Activated naive CD8-positive, alpha-beta T cell treated with anti-CD3 and anti-CD28 coated beads, Interleukin-2, amount 50 U/mL, for 24 hours (primary cell): ENCODE measurements at places on chromosomes 7 and 10.

DNA sequence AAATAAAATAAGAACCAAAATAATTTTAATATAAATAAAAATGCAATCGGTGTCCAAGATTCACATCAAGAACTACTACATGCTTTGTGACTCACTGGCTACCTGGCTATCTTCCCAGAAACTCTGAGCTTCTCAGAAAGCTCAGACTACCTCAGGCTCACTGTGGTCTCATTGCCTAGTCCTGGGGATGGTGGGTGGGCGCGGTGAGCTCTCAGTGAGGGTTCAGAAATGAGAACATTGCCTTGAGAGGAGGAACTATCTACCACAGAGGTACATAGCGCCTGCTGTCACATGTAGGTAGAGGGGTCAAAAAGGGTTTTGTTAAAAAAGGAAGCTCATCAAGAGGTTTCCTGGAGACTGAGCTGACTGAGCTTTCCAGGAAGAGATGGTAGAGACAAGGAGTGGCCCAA lies 108.0 kb downstream of the WDFY4 start:
- no peak for DNase-seq

DNA sequence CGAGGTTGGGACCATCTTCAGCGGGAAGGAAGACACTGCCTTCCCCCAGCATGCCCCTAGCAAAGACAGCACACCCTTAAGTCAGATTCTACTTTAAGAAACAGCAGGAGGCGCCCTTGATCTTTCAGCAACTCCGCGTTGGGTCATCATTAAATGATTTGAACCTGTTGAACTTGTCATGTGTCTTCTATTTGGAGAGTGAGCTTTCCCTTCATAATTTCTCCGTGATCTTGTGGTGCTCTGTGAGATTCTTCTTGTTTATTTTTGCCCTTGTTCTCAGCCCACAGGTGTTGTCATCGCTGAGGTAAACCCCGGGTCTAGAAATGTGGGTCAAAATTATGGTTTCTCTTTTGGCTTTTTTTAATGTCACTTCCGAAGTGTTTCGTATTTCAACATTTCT lies 49.5 kb upstream of the PITRM1 start:
- no peak for DNase-seq

GRCh38 chr10:29041616-29042015 lies 247.3 kb upstream of the LYZL1 start:
- no peak for DNase-seq

- peak; percentile 26 for DNase-seq
These were observed 386.2 kb downstream of the KCNMA1 start for GRCh38 chr10:77251297-77252013.

- DNase-seq: no peak
These were observed 179.8 kb upstream of the ASAH2 start for GRCh38 chr10:50431133-50431532.

GRCh38 chr7:8152489-8153192 lies 109.3 kb downstream of the ICA1 start:
- no peak for DNase-seq

GRCh38 chr7:95440394-95441038 lies 5.7 kb upstream of the PON2 start:
- no peak for DNase-seq

- DNase-seq: no peak
These were observed 8.0 kb downstream of the CCDC186 start for GRCh38 chr10:114166043-114166442.

GRCh38 chr7:66267249-66267648 lies 62.1 kb downstream of the TPST1 start:
- no peak for DNase-seq

- DNase-seq: peak; percentile 97
These were observed 843 bp upstream of the GATA3 start for GRCh38 chr10:8053446-8054243.

GRCh38 chr7:94022550-94022949 lies 18.4 kb upstream of the BET1 start:
- no peak for DNase-seq

DNA sequence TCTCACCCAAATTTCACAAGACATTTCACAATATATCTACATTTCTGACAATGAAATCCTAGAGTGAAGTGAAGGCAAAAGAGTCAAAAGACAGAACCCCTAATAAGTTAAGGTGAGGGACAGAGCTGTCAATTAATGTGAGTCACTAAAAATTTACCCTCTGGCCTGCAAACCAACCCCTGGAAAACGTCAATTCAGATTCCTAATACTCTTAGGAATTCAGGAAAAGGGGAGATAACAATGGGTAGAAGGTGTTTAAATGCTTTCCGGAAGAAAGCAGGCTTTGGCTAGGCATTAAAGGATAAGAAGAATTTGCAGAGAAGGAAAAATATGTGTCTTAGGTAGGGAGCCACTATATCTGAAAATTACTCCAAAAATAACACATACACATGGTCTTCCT lies 299.6 kb downstream of the INHBA start:
- no peak for DNase-seq

DNA sequence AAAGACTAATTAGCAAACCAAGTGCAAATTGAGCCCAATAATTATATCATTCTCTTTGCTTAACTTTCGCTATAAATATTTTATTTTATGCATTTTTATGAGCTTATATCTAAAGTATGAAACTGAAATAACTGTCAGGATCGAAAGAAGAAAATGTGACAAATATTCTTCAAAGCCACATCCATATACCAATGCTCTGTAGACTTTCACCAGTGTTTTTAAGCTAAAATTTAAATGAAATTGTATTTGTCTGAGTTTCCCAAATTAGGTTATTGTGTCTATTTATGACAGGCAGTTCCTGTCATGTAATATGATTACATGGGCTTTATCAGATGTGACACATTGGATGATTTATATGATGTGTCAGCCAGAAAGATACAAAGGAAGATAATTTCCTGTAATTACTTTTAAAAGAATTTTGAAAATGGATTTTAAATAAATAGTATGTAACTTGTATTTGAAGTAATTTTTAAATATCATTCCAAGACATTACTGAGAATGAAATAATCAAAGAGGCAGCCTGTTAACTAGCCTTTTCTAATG lies 317.9 kb upstream of the KLF6 start:
- no peak for DNase-seq

DNA sequence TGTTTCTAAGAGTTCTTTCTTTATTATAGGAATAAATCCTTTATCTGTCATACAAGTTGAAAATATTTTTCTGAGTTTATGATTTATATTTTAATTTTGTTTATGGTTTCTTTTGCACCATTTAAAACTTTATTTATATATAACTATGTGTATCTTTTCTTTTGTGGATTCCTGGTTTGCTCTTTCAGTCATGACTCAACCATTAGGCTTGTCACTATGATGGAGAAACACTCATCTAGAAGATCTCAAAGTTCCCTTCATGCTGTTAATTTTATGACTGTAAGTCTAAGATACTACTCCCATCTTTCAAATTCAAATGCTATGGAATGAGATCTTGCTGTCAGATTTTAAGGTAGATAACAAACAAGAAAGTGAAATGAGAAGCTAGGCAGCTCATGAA lies 199.5 kb downstream of the INHBA start:
- DNase-seq: no peak

DNA sequence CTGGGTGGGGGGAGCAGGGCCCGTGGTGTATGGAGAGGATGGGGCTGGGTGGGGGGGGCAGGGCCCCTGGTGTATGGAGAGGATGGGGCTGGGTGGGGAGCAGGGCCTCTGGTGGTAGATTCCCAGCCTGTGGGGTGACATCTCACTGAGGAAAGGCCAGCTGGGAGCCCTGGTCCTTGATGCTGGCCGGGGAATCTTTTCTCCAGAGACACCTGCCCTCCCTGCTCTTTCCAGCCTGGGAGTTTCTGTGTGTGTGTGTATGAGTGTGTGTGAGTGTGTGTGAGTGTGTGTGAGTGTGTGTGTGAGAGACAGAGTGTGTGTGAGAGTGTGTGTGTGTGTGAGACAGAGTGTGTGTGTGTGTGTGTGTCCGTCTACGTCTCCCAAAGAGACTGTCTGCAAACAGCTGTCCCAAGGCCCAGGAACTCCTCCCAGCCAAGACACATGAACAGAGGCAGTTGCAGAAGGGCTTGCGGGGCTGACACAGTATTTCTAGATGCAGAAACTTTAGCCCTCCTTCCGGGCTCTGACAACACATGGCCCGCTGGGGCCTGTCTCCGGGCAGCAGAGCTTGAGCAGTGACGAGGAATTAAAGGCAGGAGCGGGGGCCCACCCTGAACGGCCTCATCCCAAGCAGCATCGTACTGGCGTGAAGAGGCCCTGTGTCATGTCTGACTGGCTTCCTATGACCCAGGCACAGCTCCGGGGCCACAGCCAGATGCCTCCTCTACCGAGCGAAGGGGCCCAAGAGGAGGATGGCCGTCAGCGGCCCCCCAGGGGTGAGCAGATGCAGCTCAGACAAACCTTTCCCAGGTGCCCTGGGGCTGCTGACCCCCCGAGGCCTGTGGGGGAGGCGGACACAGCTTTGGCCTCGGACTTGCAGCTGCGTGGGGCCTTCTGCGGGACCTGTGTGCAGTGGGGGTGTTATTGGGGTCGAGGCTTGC lies 24.3 kb downstream of the FAM20C start:
- no peak for DNase-seq

GRCh38 chr7:11625669-11626068 lies 206.3 kb downstream of the THSD7A start:
- no peak for DNase-seq

- DNase-seq: no peak
These were observed 241.3 kb downstream of the ANK3 start for GRCh38 chr10:60148266-60148840.

- no peak for DNase-seq
These were observed 131.1 kb upstream of the CHST15 start for GRCh38 chr10:124224331-124225028.

GRCh38 chr7:89926194-89926593 lies 228.1 kb upstream of the STEAP1 start:
- DNase-seq: no peak

DNA sequence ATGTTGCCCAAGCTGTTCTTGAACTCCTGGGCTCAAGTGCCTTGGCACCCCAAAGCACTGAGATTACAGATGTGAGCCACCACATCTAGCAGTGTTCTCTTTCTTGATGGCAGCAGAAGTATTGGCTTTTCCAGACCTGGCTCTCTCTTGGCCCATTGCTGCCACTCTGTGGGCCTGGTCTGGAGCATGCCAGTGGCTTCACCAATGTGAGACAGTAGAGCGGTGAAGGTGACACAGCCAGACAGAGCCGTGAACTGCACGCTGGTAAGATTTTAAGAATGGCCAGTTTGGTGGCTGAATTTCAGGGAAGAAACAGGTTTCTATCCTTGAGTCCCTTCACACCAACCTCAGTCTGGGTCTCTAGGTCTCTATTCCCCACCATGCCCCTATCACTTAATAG lies 552.7 kb upstream of the NRP1 start:
- DNase-seq: no peak

DNA sequence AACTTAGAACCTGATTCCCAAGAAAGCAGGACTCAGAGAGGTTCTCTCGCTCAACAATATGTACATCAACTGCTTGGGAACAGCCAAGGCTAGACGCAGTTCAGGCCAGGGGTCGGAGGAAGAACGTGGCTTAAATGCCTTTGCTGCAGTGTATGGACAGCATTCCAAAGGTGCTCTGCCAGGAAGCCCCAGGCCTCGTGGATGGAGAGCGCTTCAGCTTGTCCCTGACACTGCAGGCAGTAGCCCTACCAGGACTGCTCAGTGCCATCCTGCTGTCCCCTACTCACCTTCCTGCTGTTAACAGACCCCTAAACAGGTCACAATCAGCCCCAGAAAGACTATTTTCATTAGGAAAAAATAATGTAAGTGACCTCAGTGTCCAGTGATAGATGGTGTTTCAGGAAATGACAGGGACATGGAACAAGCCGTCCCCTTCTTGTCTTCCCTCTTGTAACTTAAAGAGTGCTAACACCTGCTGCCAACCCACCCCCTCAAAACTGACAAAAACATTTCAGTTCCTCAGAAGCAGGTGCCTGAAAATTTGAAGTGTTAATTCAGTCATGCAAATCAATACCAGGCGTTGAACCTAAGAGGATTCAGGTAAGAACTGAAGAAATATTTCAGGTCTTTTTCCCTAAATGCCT lies 16.5 kb downstream of the CREB3L2 start:
- no peak for DNase-seq

- no peak for DNase-seq
These were observed 516.3 kb upstream of the MKI67 start for GRCh38 chr10:128642502-128642901.

- DNase-seq: no peak
These were observed 34.9 kb upstream of the TMEM248 start for GRCh38 chr7:66886152-66886551.

DNA sequence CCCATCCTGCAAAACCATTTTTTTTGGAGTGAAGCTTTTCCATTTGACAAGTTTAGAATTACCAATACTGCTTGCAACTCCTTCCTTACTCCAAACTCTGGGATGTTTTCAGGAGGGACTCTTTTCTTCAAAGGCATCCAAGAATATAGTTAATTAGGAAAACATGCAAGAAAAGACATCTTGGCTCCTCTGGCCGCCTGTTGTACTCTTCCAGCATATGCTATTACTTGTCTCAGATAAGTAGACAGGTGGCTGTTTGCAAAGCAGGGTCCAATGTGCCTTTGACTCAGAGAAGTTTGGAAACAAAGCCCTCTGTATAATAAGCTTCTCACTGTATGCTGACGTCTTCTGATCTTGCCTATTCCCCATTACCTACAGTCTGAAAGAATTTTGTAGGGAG lies 746.5 kb downstream of the AUTS2 start:
- no peak for DNase-seq

DNA sequence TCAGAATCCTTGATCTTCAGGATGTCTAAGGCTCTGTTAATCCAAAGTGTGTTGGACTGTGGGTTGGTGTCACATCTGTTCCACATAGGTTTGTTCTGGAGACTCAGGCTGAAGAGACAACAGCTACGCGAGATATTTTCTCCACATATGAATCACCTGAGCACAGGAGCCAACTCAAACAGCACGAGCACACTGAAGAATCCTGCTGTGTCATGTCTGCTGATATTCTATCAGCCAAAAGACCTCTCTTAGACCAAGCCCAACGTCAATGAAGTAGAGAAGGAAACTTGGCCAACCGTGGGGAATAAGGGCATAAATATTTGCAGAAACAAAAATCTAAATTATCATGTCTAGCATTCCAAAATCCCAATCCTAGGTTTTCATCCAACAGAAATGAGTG lies 2.7 kb upstream of the TASOR2 start:
- no peak for DNase-seq

GRCh38 chr10:91610444-91610843 lies 22.4 kb downstream of the PPP1R3C start:
- no peak for DNase-seq

DNA sequence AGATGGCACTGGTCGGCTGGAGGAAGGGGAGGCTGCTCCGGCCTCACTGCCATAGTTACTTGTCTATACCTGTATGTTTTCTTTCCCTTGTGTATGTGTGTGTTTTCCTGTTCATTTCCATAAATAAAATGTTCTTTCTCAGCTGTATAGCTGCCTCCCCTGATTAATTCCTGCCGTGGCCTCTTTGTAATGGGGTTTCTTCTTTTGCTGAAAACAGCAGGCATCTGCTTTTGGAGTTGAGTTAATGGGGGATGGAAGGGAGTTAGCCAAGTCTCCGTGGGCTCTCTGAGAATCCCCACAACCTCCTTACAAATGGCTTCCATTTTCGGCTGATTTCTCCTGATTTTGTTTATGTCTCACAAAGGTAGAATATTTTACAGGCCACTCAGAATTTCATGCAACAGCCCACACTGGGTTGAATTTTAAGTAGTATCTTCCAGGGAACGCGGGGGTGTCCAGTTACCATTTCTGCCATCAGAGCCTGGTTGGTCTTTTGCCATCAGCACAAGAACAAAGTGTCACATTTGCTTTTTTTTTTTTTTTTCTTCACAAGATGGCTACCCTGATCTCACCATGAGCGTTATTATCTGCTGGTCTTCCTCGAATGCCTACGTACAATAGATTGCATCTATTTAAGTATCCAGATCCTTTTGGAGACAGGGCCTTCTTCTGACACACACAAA lies 88.1 kb upstream of the NRP1 start:
- no peak for DNase-seq
